ENCODE measurements at places on chromosomes 1 and 21. TPM values are rescaled to one million over a fixed set of nuclear protein-coding genes. Genes with fewer than 3 reads are reported as not detected.

GRCh38 chr21:41926117-41926806 is 27.6 kb downstream of the C2CD2 start:
- peak; percentile 78 for DNase-seq

C1orf56 gene
- total RNA-seq: 1.1 TPM

GRCh38 chr1:35932158-35932636 is 1.3 kb downstream of the AGO3 start:
- no peak for DNase-seq

PDPN gene
- total RNA-seq: 65.0 TPM

SLC16A1 gene
- total RNA-seq: 94.8 TPM

DNA sequence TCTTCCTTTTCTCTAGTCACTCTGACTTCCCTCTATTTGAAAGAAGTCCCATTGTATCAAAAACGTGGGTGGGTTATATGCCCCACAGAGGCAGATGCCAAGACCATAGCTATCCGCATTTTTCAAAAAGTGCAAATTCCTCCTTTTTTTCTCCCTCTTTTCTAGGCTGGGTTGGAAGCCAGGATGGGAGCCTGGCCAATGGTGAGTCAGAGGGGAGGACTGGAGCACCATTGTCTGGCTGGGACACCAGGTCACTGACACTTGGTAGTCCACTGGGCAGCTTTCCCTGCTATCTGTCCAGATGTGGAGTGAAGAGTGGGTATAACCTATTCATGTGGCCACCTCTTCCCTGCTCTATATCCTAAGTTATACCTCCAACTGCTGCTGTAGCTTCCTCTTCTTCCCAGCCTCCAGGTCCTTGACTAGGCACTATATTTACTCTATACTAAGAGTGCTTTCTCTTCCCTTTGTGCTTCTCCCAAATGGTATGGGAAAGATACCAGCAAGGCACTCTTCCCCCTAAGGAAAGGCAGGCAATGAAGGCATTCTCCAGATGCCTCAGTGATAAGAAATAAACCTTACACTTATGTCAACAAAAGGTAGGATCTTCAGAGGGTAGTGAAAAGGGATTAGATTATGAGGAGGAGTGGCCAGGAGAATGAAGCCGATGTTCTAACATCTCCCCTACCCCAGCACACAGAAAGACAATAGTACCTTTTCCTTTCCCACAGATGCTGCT is 12.9 kb downstream of the PI4KB start:
- peak; percentile 79 for DNase-seq

DNA sequence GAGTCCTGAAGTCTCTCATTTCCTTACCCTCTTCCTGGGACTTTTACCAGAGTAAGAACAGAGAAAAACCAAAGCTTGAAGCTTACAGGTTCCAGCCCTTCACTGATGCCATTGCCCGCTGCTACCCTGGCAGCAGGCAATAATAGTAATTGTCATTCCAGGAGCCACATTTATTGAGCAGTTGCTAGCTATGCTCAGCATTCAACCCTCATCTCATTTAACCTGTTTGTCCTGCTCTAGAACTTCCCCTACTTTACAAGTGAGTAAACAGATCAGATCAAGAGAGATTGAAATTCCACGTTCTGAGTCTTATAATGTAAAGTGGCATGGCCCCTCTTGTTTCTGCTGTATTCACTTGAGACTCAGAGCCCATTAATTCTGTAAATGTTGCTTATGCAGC is 80.4 kb downstream of the ATP1A1 start:
- no peak for DNase-seq

DNA sequence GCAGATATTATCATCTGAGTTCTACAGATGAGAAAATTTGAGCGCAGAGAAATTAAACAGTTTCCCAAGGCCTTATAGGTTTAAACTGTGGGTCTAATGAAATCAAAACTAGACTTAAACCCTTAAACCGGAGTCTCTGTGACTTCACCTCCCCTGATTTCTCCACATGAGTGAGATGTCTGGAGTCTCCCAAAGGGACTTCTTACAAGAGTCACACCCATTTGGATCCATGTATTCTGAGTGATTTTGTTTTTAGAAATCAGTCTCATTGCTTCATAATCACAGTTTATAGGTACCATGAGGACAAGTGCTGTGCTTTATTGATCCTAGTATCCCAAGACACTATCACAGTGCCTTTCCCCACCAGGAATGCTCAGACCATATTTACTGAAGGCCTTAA is 206.0 kb upstream of the JUN start:
- DNase-seq: no peak

DNA sequence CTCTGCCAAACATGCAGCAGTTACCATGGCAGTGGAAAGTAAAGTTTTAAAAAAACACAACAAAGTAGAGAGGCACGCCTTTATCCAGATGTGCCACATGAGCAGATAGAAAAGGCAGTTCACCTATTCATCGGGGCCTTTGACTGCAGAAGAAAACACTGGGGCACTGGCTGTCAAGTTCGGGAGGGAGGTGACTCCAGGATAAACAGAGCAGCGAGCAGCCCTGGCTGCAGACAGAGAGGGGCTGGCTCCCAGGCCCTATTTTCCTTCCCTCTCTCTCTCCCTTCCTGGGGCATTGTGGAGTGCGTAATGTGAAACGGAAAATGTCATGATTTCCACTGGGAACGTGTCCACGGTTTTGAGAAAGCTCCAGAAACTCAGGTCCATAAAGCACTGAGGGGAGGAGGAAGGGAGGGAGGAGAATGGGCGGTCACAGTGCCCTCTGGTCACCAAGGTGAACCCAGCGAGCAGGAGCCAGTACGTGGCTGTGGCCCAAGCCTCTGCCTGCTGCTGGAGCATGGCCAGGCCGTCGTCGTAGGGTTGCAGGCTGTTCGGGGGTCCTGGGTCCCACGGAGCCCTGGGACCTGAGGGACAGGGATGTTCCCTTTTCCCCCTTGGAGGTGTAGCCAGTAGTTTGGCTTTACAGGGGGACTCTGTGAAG is 114.7 kb upstream of the IRF2BP2 start:
- DNase-seq: peak; percentile 95

DNA sequence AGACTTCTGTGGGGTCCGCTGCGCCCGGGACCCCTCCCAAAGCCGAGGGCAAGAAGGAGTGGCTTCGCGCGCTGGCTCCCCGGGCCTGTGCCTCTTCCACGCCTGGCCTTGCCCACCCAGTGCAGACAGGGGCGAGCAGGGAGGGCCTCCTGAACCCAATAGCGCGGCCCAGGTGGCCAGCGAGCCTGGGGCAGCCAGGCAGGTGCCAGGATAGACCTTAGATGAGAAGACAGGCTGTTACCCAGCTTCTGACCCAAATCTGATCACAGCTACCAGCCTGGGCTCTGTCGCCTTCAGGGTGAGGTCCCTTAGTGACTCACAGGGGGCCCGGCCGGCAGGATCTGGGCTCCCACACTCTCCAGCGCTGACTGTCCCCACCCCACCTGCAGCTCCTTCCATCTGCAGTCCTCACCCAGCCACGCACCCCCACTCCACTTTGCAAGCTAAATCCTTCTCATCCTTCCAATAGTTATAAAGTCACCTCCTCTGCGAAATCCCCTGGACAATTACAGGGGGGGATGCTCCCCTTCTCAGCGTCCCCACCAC is 9.6 kb downstream of the CLEC20A start:
- no peak for DNase-seq

DNA sequence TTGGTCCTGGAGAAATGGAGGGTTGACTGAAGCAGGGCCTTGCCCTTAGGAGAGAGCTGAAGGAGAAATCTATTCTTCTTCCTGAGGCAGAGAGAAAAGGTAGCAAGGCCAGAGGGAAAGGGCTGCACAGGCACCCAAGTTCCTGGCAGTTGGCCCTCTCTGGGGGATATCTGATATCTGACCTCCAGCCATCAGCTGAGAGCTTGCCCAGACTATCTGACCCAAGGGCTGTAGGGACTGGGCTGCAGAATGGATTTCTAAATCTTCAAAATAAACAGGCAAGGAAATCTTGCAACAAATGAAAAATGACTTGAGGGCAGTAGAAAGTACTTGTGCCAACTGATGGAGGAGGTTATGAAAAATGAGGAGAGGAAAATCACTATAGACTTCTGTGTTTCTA is 498 bp upstream of the CLCA2 start:
- no peak for DNase-seq

GRCh38 chr21:37159053-37159776 is 86.2 kb downstream of the TTC3 start:
- no peak for DNase-seq

NPR1 gene
- 56.5 TPM for total RNA-seq

B3GALT2 gene
- 2.9 TPM for total RNA-seq

GRCh38 chr1:55246331-55246730 is 31.2 kb upstream of the USP24 start:
- DNase-seq: no peak

DNA sequence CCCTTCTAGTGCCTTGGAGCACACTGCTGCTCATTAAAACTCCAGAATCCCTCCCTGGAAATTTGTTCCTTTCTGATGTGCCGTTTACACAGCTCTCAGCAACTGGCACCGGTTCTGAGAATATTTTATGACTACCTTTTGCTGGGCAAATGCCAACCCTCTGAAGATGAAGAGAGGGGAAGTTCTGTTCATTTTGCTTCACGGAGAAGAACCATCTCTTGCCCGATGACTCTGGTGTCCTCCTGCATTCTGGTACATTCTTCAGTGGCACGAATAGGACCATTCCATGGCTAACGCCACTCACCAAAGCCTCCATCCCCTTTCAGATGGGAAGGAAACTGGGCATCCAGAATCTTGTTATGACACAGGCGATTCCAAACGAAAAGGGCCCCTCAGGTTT is 96.2 kb upstream of the SIM2 start:
- DNase-seq: no peak

DNA sequence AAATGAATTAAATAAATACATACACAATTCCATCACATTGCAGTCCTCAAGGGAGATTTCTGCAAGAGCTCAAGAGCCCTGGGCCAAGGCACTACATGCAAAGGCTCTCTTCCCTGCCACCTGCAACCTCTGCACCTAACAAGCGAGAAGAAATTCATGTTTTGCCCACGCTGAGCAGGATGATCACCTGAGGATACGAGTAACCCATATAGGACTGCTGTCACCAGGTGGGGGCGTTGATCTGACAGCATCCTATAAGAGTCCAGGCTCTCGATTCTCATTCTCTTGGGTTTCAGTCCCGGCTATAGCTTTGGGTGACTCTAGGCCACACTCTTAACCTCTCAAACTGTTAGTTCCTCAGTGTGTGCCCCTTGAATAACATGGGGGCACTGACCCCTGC is 18.7 kb upstream of the SPOCD1 start:
- no peak for DNase-seq

PCBP3 gene
- total RNA-seq: not detected

DNA sequence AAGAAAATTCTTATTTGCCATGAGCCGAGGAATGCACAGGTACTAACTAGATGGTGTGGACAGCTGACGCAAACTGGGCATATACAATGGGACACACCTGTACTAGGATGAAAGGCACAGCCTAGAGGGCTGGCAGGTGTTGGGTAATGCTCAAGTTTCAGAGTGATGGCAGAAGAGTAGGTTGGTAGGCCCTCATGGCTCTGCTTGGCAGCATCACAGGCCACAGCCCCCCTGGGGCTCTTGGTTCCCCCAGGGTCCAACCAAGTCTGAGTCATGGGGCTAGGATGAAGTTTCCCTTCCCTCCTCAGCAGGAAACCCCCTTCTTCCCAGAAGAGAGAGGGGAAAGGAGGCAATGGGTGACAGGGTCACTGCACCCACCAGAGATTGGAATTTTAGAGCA is 35.2 kb downstream of the SPEN start:
- DNase-seq: no peak

- DNase-seq: no peak
These were observed 77.1 kb downstream of the CLSTN1 start for GRCh38 chr1:9746651-9747050.

- DNase-seq: no peak
These were observed 68.2 kb downstream of the BRINP2 start for GRCh38 chr1:177238967-177239366.

DSTYK gene
- 15.1 TPM for total RNA-seq

All from dermis blood vessel endothelial cell (primary cell).